ENCODE measurements at places on chromosomes 16 and 17.

- DNase-seq, result no peak
These were observed 113.6 kb downstream of the RAP1GAP2 start for GRCh38 chr17:2909846-2910234.

DNA sequence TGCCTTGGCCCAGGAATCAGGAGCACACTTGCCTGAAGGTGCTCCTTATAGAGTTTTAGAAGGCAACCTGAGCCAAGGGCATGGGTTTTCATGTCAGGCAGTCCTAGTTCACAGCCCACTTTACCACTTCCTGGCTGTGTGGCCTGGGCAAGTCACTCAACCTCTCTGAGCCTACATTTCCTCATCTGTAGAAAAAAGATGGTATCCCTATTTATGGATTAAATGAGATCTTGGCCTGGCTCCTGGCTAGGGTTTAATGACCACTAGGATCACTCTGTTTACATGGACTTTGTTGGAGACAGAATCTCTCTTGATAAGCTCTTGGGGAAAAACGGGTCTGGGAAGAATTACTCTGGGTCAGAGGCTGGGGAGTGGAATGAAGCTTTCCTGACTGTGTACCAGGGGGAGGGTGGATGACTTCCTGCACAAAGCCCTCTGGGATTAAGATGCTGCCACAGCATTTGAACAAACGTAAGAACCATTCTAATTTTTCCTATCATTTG is 2.3 kb downstream of the MT2A start:
- no peak for DNase-seq

DNA sequence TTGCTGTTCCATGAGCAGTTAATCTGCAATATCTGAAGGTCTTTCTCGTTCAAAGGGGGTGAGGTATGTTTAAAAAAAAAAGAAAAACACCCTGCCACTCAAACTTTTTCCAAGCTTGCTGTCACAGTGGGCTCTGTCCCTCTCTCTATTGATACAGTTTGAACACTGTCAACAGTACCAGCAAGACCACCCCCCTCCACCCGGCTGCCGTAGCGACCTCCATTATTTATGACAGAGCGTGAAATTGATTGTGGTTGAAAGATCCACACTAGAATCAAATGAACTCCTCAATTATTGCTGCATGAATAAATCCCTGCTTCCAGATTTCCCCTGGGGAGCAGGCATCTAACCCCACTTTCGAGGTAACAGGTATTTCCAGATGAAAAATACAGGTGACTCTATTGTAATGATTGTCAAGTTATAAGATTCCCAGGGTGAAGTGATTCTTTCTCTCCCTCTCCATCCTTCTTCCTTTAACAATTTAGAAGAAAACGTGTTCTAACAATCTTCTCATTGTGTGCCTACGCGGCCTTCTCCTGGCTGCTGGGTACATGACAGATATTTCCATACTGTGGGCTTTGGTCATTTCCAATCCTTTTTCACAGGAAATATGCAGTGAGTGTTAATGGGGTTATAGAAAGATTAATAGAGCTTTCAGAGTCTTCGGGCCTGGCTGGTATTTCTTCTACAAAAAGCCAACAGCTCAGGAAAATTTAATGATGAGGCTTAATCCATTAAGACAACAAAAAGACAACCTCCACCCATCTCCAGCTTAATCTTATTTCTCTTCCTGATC is 135.7 kb upstream of the C16orf82 start:
- DNase-seq, result no peak

GRCh38 chr17:58693208-58693607 is 806 bp downstream of the RAD51C start:
- no peak for DNase-seq

- DNase-seq, result no peak
These were observed 842 bp upstream of the CALB2 start for GRCh38 chr16:71357681-71358080.

DNA sequence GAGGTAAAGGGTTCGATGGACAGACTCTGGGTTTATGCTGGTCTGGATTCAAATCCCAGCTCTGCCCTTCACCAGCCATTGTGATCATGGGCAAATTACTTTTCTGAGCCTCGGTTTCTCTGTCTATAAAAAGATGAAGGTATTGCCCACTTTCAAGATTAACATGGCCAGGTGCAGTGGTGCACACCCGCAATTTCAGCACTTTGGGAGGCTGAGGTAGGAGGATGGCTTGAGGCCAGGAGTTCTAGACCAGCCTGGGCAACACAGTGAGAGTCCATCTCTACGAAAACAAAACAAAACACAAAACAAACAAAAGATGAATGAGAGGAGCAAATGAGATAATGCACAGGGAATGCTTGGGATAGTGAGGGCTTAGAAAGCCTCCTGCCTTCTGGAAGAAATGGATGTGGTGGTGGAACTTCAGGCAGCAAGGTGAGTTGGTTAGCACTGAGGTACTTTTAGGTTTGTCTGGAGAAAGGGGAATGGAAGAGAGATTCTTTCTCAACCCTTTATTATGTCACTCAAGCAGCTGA is 8.5 kb downstream of the ADGRG3 start:
- no peak for DNase-seq

DNA sequence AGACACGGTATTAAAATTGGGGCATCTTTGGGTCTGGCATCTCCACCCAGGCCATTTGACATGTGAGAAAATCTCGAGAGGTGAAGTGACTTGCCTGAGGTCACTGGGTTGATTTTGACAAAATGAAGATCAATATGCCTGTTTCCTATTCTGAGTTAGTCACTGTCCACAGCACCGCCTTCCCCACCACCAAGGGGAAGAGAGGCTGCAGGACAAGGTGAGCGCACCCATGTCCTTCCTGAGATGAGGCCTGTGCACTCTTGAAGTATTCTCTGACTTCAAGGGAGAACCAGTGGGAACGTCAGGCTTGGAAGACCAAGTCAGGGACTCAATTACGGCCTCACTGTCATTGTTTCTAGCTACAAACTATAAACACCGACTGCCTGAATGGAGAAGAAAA is 49.9 kb upstream of the WSB1 start:
- no peak for DNase-seq

DNA sequence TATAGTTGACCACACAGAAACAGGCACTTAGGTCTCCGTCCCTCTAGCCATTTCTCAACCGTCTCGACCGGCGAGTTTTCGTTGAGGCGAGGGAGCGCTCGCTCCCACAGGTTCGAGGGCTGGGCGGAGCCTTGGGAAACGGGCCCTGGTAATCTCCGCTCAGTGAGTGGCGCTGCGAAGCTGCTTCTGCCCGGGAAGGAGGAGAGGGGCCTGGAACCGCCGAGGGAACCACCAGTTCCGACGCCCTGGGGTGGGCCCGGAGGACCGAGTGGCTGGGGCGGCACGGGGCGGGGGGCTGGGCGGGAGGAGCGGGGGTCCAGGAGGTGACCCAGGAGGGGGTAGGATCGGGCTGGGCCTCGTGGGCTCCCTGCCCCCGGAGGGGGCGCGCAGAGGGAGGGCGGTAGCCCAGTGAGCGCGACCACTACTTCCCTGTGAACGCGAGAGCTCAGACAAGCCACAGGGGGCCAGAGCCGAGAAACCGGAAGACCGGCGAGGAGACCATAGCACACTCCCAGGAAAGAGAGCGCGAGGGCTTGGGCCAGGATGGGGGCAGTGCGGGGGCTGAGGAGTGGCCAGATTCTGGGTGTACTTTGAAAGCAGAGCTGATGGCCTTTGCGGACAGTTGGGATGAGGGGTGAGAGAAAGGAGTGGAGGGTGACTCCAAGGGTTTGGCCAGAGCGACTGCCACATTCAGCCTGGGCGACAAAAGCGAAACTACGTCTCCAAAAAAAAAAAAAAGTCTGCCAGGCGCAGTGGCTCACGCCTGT is 29.9 kb upstream of the ARL4D start:
- DNase-seq, result peak; percentile 84

DNA sequence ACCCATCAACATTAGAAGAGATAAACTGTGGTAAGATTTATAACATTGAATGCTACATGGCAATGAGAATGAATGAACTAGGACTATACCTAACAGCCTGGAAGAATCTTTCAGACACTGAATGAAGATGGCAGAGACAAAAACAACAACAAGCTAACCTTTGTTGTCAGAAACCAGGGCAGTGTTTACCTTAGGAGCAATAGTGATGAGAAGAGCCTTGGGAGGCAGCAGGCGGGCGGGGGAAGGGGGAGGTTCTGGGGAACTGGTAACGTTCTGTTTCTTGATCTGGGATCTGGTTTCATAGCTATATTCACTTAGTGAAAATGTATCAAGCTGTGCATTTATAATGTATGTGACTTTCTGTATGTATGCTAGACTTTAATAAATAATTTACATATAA is 139.0 kb upstream of the TNRC6C start:
- DNase-seq, result no peak

- DNase-seq, result no peak
These were observed 444 bp downstream of the HELZ start for GRCh38 chr17:67244431-67245072.

GRCh38 chr16:55655381-55655896 is 349 bp upstream of the SLC6A2 start:
- no peak for DNase-seq

DNA sequence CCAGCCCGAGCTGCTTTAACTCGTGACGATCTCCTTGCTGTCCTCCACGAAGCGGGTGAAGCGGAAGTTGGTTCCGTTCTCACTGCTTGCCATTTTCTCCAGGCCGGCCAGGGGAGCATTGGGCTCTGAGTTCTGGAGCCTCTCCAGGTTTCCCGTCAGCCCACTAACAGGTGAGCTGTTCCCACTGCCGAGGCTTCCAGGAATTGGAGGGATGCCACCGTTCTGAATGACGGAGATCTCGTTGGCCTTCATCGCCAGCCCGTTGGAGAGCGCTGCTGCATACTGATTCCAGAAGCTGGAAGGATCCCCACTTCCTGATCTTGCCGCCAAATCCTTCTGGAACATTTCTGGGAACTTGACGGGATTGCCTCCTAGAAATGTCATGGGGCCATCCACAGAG is 14.0 kb downstream of the SALL1 start:
- no peak for DNase-seq

DNA sequence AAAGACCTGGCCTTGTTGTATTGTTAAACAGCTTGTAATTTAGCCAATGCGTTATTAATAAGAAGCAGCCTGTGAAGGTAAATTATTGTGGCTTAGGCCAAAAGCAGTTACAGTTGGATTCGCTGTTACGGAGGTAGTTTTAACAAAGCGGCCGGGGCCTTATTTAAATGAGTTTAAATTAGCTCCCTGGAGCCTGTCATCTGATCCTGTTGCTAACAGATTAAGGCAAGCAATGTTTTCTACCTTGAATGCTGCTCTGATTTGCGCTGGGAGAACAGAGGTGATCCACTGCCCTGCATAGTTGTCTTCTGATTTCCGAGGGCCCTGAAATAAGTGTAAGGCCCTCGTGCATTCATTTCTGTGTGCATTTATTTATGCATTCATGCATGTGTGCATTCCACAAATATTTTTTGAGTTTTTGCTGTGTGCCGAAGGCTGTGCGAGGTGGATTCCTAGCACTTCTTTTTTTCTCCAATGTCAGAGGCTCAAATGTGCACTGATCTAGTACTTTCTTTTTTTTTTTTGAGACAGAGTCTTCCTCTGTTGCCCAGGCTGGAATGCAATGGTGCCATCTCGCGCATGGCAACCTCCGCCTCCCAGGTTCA is 10.9 kb downstream of the SEC14L5 start:
- DNase-seq, result no peak

DNA sequence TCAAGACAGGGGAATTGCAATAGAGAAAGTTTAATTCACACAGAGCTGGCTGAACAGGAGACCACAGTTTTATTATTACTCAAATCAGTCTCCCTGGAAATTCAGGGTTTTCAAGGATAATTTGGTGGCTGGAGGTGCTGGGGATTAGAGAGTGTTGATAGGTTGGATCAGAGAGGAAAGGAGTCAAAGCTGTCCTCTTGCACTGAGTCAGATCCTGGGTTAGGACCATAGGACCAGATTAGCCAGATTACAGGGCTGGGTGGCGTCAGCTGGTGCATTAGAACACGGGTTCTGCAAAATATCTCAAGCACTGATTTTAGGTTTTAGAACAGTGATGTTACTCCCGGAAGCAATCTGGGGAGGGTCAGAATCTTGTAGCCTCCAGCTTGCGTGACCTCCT is 1.8 kb upstream of the NSMCE1 start:
- DNase-seq, result no peak

DNA sequence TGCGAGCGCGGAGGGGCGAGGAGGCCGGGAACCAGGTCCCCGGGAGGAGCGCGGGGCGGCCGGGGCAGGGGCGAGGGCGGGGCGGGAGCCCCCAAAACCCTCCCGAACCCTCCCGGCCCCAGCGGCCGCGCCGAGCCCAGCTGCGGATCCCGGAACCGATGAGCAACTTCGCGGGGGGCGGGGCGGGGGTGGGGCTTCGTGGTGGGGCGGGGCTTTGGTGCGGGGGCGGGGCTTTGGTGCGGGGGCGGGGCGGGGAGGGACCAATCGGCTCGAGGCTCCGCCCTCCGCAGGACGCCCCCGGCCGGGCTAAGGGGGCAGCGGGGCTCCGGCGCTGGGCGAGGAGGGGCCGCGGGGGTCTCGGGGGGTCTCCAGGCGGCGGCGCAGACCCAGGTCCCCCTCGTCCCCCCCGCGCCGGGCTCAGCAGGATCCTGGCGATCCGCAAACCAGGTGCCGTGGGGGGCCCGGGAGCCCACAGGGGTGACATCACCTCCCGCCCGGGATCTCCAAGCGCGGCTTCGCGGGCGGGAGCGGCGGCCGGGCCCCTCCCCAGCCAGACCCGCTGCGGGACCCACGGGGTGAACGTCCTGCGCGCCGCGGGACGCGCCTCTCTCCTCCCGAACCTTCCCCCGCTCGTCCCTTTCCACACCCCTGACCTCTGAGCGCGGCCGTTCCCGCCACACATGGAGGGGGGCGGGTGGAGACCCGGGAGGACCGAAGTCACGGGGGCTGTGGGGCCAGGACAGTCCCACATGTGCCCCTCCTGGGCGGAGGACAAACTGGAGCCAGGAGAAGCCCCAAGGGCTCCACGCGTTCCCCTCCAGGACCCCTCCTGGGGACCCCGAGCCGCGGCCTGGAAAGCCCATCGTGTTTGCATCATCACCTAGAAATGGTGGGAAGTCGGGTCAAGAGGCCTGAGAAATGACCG is at the start of gene ABR:
Gene ABR, minus strand, starts transcription at position 164 of the 925 bp plus-strand sequence. CDS start 254 bp downstream, outside the sequence.
- DNase-seq, result no peak

GRCh38 chr17:31444026-31444425 is 52.6 kb downstream of the RAB11FIP4 start:
- DNase-seq, result peak; percentile 27

GRCh38 chr17:40032322-40033320 is 17.4 kb downstream of the CSF3 start:
- DNase-seq, result no peak

- no peak for DNase-seq
These were observed 773 bp downstream of the CENPX start for GRCh38 chr17:82021900-82022309.

- peak; percentile 3 for DNase-seq
These were observed 2.7 kb downstream of the RUSF1 start for GRCh38 chr16:31505483-31505882.

GRCh38 chr17:42025191-42025579 is 5.3 kb downstream of the NKIRAS2 start:
- no peak for DNase-seq

DNA sequence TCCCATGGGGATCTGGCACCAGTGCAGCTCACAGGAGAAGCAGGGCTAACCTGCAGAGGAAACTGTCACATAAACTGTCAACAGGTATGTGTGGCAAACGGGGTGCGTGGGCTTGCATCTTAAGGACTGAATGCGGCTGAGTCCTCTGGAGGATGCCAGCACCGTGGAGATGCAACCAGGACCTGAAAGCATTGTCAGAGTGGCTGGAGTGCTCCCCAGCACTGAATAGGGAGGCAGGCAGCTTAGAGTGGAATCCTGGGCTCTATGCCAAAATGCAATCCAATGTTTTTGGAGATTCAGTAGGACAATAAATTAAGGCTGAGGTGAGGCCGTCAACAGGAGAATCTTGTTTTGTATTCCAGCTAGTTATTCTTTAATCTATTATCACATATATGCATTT is 21.3 kb upstream of the SALL1 start:
- no peak for DNase-seq
